Right ventricle myocardium superior (tissue), 1 donor: ENCODE measurements at places on chromosomes 3 and 15.

GRCh38 chr3:122067214-122067550, 12.0 kb downstream of the CD86 start:
- no peak for DNase-seq

DNA sequence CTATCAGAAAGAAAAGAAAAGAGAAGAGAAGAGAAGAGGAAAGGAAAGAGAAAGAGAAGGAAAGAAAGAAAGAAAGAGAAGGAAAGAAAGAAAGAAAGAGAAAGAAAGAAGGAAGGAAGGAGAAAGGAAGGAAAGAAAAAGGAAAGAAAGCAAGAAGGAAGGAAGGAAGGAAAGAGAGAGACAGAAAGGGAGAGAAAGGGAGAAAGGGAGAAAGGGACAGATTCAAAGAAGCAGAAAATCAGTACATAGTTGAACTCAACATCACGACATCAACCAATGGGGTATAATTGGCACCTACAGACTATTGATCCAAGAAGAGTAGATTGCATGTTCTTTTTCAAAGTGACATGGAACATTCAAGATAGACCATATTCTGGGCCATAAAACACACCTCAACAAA, 45.2 kb downstream of the HOMER2 start:
- DNase-seq, result no peak

- no peak for DNase-seq
Measured at GRCh38 chr3:161510510-161511260, 14.1 kb downstream of the OTOL1 start.

DNA sequence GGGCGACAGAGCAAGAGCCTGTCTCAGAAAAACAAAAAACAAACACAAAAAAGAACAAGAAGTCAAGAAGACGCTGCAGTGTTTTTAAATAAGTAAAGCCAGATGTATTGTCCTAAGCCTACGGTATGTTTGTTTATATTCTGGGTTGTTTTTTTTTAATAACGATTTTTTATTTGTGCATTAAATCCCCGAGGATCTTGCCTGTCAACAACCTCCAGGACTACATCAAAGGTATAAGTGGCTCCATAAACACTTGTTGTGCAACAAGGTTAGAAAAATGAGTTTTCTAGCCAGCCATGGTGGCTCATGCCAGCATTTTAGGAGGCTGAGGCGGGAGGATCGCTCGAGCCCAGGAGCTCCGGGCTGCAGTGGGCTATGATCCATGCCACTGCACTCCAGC, 26.1 kb downstream of the ITGB5 start:
- DNase-seq, result no peak

GRCh38 chr15:34436956-34437442, 609 bp downstream of the GOLGA8A start:
- DNase-seq, result peak; percentile 58
